Keratinocyte (primary cell): ENCODE measurements at places on chromosomes 2 and 18.

- DNase-seq, result no peak
Observed at GRCh38 chr2:65622951-65623535, 190.6 kb upstream of the SPRED2 start.

DNA sequence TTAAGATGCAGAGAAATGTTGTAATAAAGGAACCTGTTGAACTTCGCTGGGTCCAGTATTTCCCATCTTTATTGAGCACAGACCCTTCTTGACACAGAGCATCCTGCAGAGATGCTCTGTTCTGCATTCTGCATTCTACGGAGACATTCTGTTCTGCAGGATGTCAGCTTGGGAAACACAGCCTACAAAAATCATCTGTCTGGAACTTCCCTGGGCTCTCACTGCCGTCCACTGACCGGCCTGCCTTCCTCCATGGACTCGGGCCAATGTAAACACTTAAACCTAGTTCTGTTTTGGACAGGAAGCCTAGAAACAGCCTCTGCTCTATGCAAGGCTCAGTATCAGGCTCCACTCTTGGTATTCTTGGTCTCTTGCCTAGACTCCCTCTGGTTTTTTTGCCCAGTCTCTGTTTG is 90.0 kb upstream of the PPP1CB start:
- no peak for DNase-seq

GRCh38 chr18:23864624-23865023 is 149.9 kb upstream of the TTC39C start:
- no peak for DNase-seq

DNA sequence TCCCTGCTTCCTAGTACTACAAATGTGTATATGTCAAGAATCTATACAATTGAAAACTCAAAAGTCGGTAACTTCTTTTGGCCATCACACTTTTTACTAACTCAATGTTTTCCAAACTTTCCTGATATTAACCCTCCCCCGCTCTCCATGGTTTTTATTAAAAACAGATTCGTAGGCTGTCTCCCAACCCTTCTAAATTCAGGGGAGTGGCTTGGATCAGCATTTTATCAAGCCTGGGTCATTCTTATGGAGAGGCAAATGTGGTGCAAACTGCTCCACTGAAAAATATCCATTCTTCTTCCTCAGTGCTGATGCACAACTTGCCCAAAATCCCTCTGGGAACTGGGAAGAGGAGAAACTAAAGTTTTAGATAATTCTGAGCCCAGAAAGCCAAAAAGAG is 134.2 kb downstream of the RIF1 start:
- DNase-seq, result no peak

DNA sequence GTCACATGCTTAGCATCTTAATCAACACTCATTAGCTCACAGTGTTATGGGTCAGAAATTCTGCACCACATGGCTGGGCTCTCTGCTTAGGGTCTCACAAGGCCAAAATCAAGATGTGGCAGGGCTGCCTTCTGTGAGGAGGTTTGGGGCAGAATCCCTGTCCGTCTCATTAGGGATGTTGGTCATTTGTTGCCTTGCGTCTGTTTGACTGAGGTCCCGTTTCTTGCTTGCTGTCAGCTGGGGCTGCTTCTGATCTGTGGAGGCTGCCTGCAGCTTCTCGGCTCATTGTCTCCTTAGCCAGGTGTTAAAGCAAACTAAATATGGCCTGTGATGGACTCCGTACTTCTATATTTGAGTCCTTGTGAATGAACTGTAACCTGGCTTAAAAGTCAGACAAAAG is 146.5 kb downstream of the NDUFA10 start:
- DNase-seq, result no peak

DNA sequence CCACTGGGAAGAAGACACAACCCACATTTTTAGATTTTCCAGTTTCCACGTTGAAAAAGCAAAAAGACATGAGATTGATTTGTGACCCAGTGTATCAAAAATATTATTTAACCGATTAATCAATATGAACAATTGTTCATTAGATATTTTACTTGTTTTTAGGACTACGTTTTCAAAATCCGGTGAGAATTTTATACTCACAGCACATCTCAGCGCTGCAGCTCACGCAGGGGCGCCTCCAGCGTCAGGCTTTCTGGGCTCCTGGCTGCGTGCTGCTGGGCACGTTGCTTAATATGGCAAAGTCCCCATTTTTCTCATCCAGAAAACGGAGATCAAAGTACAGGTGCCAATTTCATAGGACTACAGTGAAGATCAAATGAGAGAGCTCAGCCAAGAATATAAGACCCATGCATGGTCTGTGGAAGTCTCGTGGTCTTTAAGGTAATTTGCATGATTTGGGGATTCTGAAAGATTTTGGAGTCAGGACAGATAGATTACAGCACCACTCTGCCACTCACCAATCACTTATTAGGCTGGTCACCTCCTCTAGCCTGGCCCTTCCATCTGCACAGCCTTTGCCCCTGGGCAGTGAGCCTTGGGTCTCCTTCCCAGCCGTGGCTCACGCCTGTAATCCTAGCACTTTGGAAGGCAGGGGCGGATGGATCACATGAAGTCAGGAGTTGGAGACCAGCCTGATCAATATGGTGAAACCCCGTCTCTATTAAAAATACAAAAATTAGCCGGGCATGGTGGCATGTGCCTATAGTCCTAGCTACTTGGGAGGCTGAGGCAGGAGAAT is 36.2 kb downstream of the PTPN18 start:
- no peak for DNase-seq

GRCh38 chr2:7044253-7045250 is 127.3 kb downstream of the RNF144A start:
- DNase-seq, result peak; percentile 11

- no peak for DNase-seq
Observed at GRCh38 chr18:26190506-26190905, 35.7 kb upstream of the TAF4B start.

DNA sequence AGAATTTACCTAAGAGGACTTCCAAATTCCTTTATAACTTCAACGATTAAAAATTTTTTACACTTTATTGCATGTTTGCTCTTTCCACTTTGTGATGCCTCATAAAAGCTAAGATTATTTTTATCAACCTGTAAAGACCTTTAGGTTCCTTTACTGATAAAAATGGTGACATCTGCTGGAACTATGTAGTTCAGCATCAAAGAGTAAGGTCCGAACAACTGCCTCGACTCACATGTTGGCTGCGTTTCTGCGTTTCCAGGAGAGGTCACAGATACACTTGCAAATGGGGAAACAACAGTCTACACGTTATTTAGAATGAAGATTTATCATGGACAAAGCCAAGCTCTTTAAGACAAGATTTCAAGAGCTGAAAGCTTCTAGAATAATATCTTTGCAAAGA is 18.8 kb upstream of the TMX3 start:
- no peak for DNase-seq

- no peak for DNase-seq
Observed at GRCh38 chr18:36856815-36857214, 27.9 kb downstream of the KIAA1328 start.

- no peak for DNase-seq
Observed at GRCh38 chr2:238952261-238952919, 104.5 kb downstream of the TWIST2 start.

DNA sequence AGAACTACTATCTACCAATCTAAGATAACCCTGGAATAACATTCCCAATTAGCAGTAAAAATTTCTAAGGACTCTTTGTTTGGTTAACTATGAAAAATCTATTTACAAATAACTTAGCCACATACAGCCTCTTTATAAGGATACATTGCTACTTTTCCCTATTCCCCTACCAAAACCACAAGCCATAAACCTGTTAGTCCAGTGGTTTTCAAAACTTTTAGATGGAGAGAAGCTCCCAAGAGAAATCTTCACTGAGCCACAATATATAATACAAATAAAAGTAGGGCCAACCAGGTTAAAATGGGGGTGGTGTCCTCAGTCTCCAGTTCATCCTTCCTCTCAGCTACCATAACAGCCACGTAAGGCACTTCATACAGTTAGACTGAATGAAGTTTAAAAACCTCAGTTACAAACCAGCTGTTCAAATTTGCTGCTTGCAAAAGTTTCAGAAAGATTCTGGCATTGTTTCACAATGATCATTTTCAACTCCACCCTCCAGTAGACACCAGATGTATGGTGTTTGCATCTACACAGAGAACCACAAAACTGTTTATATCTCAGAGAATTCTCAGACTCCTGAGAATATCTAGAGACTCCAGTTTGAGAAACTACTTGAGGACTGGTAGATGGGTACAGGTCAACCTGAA is 26.0 kb downstream of the SOS1 start:
- no peak for DNase-seq

DNA sequence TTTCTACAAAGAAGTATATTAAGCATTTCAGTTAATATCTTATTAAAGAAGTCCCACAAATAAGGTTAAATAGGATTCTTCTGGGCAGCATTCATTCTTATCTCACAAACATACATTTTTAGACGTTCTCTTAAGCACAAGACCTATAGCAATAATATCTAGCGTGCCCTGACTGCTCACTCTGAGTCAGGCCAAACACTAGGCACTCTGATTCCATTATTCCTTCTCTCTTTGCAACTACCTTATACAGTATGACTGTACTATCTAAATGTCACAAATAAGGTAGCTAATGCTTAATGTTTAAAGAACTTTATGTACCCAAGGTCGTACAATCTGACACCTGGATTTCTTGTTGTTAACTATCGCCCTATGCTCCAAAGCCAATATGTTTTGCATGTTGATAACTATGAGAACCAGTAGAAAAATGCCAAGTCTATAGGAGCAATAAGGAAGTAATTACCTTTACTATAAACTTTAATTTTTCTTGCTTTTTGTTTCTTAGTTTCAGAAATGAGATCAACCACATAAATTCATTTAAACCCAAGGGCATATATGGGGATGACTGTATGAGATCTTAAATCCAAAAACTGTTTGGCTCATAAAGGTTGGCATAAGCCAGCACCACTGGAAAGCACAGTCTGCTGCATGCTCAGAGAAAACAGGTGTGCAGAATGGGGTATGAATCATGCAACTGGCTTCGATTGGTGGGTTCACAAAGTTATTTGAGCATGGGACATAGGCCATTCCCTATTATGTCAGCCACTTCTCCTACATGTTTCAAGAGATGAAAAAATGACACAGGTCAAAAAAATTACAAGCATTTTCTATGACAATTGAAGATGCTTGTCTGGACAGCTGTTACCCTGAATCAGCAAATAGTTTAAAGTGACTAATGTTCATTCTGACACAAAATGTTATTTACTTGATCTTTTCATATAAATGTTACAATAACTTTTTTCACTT is 352.0 kb downstream of the IRS1 start:
- DNase-seq, result peak; percentile 95

GRCh38 chr18:79956276-79956675 is 4.8 kb upstream of the SLC66A2 start:
- no peak for DNase-seq

DNA sequence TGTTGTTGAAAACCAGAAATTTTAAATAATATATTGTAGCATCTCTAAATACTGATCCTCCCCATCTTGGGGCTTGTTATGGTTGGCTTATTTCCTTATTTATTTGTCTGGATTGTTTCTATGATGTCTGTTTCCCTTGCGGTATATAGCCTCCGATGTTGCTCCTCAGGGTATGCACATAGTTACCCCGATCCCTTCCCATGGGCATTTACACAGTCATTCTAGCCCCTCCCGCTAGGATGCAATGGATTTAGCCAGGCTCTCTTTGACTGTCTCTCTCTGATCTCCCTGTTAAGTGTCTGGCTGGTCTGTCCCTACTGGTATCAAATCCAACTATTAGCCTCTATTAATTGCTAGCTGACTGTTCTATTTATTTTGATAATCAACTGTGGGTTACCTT is 91.8 kb upstream of the CRACDL start:
- DNase-seq, result no peak

DNA sequence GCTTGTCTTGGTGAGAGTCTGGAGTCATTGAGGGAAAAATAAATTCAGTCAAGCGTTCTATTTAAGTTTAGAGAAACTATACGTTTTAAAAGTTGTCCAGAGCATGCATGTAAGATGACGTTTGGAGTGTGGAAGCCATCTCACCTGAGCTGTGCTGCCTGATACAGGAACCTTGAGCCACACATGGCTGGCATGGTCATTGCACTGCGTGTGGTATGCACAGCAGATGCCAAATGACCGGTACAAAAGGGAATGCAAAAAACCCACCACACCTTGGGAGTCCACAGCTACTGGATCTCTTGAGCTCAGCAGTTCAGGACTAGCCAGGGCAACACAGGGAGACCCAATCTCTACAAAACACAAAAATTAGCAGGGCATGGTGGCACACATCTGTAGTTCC is 4.3 kb downstream of the MZT2B start:
- DNase-seq, result no peak

DNA sequence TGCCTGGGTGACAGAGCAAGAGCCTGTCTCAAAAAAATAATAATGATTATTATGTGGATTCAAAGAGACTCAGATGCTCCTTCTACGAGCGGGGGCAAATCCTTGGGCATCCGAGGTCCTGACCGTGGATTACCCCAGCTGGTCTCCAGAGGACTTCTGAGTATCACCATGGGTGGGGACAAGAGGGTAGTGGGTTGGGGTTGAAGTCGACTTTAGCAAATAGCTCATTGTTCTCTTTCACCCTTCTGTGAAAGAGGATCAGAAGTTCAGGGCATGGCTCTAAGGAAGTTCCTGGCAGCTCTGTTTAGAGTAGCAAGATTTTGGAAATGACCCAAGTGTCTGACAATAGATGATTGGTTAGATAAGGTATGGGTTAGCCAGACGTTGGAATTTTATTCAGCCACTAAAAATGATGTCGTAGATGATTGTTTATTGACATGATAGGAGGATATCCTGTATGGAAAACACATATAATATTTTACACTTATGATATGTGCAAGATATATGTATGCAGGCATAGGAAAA is 59.0 kb upstream of the SPRED2 start:
- no peak for DNase-seq

GRCh38 chr2:209970271-209970670 is 32.2 kb upstream of the RPE start:
- no peak for DNase-seq

- DNase-seq, result no peak
Observed at GRCh38 chr18:9890196-9890595, 4.4 kb downstream of the TXNDC2 start.

DNA sequence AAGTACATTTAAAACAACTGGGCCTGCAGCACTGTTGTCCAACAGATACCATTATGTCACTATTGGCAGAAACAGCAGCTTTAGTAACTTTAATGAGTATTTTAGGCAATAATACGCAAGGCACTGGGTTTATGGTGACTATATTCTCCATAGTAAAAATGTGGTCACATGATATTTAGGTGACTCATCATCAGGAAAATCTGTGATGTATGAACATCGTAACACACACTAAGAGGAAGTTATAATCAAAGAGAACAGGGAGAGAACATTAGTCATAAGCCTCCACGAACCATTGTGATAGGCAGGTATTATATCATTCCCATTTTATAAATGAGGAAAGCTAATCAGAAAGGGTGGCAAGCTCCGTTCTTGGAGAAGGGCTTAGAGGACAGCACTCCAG is 36.9 kb downstream of the RAPH1 start:
- DNase-seq, result no peak

GRCh38 chr2:100418406-100418962 is 1.0 kb upstream of the CHST10 start:
- no peak for DNase-seq
